Cerebellum (tissue), 4 donors: ENCODE measurements at places on chromosomes 1 and 21. TPM values are rescaled to one million over a fixed set of nuclear protein-coding genes. Genes with fewer than 3 reads are reported as not detected.

Gene CHI3L2
- not detected for total RNA-seq

Gene C1orf56
- total RNA-seq = 2.9 TPM

Gene PPM1J
- total RNA-seq = 1.00 TPM

Gene PEAR1
- total RNA-seq = 1.8 TPM

Gene CFAP74
- 0.36 TPM for total RNA-seq

Gene B3GALT2
- 52.2 TPM for total RNA-seq

Gene NCF2
- total RNA-seq = 2.5 TPM

Gene SMIM1
- 1.7 TPM for total RNA-seq

Gene OR2T11
- total RNA-seq = not detected

Gene HIVEP3
- total RNA-seq = 18.2 TPM

Gene CATSPERE
- 1.5 TPM for total RNA-seq

Gene SMCP
- total RNA-seq = not detected

Gene PADI2
- total RNA-seq = 2.1 TPM

Gene S100A7A
- not detected for total RNA-seq

Gene CTNNBIP1
- total RNA-seq = 22.4 TPM

Gene CORT
- total RNA-seq = 1.1 TPM

Gene MYOC
- total RNA-seq = 0.27 TPM

Gene CYP2J2
- total RNA-seq = 0.36 TPM

Gene APCS
- not detected for total RNA-seq

Gene CFAP107
- 0.91 TPM for total RNA-seq

Gene CYP4A11
- total RNA-seq = 0.36 TPM

Gene TRIM33
- 85.7 TPM for total RNA-seq

Gene ISG15
- total RNA-seq = 10.3 TPM

Gene KCND3
- total RNA-seq = 34.1 TPM

Gene C8A
- not detected for total RNA-seq

Gene LRRC8D
- total RNA-seq = 24.8 TPM
